ENCODE measurements at places on chromosomes 2 and 18. TPM values are rescaled to one million over a fixed set of nuclear protein-coding genes. Genes with fewer than 3 reads are reported as not detected.

Gene CAPN10
- total RNA-seq = 34.4 TPM

GRCh38 chr2:149860276-149860921, 272.8 kb upstream of the MMADHC start:
- DNase-seq = no peak

Gene ZAP70
- total RNA-seq = 5.2 TPM

Gene TUBB8B
- not detected for total RNA-seq

DNA sequence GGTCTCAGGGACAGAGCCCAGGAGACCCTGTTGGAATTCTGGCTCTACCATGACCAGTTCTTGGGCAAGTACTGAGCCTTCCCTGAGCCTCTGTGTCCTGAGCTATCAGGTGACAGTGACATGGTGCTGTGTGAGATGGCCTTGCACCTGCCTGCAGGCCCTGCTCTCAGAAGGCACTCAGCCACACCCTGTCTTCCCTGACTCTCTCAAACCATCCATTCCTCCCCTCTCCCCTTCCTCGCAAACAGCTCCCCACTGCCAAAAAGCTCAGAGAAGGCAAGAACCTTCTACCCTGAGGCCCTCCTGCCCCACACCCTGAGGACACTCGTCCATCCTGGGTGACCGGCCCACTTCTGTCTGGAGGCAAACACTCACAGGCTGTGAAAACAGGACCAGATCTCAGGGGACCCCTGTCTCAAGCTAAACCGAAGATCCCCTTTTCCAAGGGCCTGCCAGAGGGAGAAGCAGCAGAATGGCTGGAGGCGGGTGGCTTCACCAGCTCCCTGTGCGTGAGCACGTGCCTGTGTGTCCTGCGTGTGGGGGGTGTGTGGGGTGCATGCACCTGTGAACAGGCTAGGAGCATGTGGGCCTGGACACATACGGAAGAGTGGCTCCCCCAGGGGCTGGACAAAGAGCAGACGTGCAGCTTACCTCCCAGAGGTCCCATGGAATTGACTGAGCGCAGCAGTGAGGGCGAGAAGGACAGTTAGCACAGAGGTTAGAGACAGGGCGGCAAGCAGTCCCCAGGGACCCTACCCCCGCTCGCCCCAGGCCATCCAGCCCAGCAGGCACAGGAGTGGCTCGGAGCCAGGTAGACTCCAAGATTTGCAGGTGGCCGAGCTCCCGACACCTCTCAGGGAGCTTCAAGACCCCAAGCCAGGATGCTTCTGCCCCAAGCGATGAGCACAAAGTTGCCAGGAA, 53.9 kb downstream of the BIN1 start:
- no peak for DNase-seq

DNA sequence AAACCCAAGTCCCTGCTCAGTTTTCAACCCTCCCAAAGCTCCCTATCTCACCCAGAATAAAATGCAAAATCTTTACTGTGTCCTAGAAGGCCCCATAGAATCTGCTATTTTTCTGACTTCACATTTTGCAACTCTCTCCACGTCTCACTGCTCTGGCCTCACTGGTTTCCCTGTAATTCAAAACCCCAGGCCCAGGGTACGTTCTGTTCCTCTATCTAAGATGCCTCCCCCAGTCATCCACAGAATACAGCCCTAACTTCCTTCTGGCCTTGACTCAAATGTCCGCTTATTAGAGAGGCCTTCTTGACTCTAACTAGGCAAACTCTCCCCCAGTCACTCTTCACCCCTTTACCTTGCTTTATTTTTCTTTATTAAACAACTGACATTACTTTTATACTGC, 42.0 kb downstream of the FAM161A start:
- no peak for DNase-seq

GRCh38 chr18:10009321-10010144, 95.7 kb downstream of the VAPA start:
- peak; percentile 38 for DNase-seq

Gene DCDC2C
- not detected for total RNA-seq

GRCh38 chr2:143417428-143417827, 288.2 kb downstream of the ARHGAP15 start:
- no peak for DNase-seq

Gene CKAP2L
- 1.2 TPM for total RNA-seq

Gene PAIP2B
- total RNA-seq = 11.6 TPM

DNA sequence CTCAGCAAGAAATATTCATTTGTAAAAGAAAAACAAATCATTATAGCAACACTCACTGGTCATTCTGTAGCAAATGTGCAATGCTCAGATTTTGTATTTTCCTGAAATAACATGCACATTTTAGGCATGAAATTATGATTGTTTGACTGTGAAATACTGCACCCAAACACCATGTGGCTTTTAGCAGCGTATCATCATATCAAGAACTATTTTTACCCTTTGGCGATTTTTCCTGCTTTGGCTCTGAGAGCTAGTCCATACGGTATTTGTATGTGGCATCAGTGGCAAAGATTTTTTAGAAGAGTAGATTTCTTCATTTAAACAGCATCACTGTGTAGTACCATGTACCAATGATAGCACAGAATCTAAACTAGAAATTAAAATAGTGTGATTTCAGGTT, 493.1 kb downstream of the NR4A2 start:
- DNase-seq = no peak

Gene ABCB11
- total RNA-seq = 0.18 TPM

Gene SERPINB11
- not detected for total RNA-seq
